ENCODE measurements at places on chromosomes 1 and 21.
A peak's percentile ranks its signal among the peaks of the same experiment; 100 is the strongest.

DNA sequence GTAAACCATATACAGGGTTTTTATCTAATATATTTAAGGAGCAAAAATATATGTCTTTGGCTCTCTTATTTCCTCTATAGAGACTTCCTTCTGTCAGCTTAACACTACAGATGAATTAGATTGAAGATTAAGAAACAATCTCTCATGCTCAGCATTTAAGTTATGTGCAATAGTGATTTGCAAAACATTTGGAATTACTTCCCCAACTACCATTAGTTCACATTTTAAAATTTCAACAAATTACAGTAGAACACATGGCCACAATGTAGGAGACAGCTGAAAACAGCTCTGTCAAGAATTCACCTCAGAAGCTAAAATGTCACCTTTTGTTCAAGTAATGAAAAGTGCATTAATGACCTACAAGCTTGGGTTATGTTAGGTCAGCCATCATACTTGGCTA, 177.9 kb downstream of the EIF4G3 start:
- no peak for DNase-seq

- peak; percentile 13 for DNase-seq
These were observed 133.7 kb downstream of the RUNX1 start for GRCh38 chr21:34915364-34915841.

GRCh38 chr1:97730271-97730670, 190.6 kb downstream of the DPYD start:
- DNase-seq: no peak

DNA sequence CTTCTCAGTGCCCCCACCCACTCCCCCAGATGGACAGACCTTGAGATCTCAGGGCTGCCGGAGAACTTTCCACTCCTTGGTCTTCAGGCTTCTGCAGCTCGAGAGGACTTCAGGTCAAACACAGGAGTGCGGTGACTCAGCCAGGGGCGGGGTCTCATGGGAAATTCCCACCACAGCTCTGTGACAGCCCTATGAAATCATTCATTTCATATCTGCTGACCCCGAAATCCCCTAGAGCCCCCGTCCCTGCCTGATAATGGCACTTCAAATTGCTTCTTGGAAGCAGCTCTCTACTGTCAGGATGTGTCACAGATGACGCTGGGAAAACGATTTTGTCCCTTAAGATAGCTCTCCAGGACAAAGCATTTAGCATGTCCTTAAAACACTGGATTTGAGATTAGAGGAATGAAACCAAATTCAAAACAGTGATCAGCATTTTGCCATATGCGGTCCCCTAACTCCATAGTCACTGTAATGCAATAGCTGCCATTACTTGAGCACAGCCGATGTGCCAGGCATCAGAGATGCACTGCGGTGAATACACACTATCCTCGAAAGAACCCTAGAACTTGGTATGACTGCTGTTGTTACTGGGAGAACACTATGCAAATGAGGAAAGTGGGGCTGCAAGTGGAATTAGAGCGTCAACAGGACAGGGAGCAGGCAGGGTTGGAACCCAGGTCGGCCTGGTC, at the start of gene TNFRSF9:
Gene TNFRSF9, minus strand, starts transcription at position 95 of the 692 bp plus-strand sequence. CDS start 845 bp downstream, outside the sequence.
- peak; percentile 27 for DNase-seq

GRCh38 chr1:156884560-156885184, 8.8 kb upstream of the PEAR1 start:
- no peak for DNase-seq

GRCh38 chr1:66270119-66270812, 263.7 kb upstream of the SGIP1 start:
- no peak for DNase-seq

GRCh38 chr21:41725421-41726031, 41.3 kb downstream of the RIPK4 start:
- DNase-seq: no peak

DNA sequence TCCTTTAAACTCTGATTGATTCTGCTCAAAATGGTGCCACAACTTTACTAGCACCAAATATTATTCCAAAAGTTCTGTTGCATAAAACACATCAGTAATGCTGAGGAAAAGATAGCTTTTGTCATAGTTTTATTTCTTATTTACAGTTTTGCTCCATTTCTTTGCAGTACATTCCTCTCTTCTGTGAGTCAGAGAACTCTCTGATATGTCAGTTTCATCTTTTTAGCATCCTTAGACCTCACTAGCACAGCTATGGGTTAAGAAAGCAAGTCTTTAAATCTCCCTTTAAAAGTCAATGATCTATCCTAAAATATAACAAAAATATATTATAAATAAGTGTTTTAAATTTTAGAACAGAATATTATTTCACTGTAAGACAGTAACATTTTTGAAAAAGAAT, 356.6 kb upstream of the SNX7 start:
- DNase-seq: no peak

DNA sequence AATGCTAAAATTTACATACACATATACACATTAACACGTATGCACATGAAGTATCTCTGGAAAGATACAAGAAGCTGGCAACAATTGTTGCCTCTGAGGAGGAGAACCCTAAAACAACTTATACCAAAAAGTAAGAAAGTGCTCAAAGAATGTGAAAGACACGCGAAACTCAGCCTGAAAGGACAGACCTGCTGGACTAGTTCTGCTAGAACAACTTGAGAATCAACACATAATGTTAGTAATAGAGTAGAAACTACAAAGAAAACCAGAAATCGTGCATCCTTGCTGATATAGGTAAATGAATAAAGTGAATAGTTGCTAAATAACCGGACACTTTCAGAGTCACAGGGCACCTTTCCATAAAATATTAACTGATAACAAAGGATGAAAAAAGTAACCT, 242.5 kb downstream of the RERE start:
- DNase-seq: no peak

- DNase-seq: no peak
These were observed 94.3 kb downstream of the RNF220 start for GRCh38 chr1:44499306-44499705.

DNA sequence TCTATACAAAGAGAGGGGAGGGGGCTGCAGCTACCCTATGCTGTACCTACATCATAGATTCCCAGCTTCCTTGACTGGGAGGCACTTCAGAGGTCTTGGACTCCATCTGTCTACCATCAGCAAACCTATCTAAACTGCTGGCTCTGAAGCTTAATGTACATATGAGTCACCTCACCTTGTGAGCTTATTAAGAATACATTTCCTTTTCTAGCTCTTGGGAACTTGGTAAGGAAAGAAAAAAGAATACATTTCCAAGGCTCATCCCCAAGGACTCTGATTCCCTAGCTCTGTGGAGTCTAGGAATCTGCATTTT, 50.0 kb upstream of the PRELP start:
- peak; percentile 28 for DNase-seq

- DNase-seq: no peak
These were observed 7.2 kb downstream of the FPGT start for GRCh38 chr1:74205266-74205665.

- DNase-seq: no peak
These were observed 9.0 kb upstream of the RHBG start for GRCh38 chr1:156359973-156360372.

DNA sequence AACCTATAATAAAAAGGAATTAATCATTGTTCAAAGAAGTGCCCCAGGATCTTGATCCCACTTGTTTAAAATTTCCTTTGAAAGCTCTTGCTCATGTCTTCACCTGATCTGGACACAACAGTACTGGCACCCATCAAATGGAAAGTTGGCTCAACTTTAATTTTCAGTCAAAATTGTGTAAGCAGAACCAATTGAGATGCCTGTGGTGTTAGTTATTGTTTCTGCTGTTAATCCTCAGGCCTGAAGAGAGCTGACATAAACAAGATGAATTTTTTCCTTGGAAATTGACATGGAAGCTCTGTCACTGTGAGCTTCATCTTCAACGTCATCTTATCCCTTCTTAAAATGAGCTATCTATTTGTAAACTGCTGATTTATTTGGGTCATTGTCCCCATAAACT, 88.3 kb upstream of the TNFSF4 start:
- DNase-seq: no peak

GRCh38 chr1:160519642-160520435, 3.2 kb downstream of the SLAMF6 start:
- no peak for DNase-seq

- DNase-seq: no peak
These were observed 213.9 kb upstream of the USP25 start for GRCh38 chr21:15515908-15516307.

GRCh38 chr1:183248989-183249691, 63.1 kb downstream of the LAMC2 start:
- no peak for DNase-seq

- DNase-seq: no peak
These were observed 45.3 kb downstream of the EIF2D start for GRCh38 chr1:206566999-206567398.

DNA sequence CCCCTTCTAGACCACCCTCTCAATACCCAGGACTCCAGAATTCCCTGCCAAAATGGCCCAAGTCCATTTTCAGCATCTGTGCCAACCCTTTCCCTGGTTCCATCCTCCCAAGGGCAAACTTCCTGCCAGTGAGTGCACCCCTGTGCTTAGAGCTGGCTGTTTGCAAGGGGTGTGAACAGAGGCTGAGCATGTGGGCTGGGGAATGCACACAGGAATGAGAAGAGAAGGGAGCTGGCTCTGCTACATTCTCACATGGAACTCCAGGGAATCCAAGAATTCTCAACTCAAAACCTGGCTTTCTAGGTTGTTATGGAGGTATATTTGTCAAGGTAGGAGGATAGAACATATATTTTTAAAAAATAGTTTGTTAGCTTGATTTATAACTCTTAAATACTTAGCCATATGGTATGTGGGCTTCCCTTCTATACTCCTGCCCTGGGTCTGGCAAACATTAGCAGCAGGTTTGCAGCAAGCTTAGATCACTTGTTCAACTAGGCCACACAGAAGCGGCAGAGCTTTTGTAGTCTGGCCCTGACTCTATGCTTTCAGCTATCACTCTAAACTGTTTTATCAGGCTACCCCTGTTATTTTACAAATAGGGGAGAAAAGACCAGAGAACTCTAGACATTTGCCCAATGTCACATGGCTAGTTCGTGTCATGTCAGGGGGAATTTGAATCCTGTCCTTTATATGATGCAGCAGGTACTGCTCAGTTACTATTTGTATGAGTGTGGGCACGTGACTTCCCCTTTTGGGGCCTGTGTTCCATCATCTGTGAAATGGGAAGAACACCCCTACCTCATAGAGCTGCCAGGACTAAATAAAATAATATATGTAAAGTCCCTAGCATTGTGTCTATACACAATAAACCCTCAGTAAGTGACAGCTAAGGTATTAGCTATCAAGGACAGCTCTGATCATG, 8.1 kb upstream of the STMN1 start:
- no peak for DNase-seq

GRCh38 chr1:16128338-16128741, 27.5 kb downstream of the EPHA2 start:
- DNase-seq: no peak

GRCh38 chr1:3548156-3548893, 63.0 kb downstream of the MEGF6 start:
- peak; percentile 88 for DNase-seq

DNA sequence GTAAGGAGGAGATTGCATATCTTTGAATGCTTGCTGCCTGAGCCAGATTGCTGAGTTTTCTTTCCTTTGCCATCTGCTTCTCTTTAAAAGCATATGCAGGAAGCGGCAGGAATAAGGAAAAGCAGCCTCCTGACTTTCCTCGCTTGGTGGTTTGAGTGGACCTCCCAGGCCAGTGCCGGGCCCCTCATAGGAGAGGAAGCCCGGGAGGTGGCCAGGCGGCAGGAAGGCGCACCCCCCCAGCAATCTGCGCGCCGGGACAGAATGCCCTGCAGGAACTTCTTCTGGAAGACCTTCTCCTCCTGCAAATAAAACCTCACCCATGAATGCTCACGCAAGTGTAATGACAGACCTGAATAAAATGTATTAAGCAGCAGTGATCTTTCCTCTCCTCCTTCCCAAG, 1.5 kb downstream of the CORT start:
- peak; percentile 49 for DNase-seq

GRCh38 chr1:60213253-60213652, 139.7 kb upstream of the C1orf87 start:
- DNase-seq: no peak

GRCh38 chr1:87061742-87062156, 147.3 kb downstream of the HS2ST1 start:
- DNase-seq: no peak

DNA sequence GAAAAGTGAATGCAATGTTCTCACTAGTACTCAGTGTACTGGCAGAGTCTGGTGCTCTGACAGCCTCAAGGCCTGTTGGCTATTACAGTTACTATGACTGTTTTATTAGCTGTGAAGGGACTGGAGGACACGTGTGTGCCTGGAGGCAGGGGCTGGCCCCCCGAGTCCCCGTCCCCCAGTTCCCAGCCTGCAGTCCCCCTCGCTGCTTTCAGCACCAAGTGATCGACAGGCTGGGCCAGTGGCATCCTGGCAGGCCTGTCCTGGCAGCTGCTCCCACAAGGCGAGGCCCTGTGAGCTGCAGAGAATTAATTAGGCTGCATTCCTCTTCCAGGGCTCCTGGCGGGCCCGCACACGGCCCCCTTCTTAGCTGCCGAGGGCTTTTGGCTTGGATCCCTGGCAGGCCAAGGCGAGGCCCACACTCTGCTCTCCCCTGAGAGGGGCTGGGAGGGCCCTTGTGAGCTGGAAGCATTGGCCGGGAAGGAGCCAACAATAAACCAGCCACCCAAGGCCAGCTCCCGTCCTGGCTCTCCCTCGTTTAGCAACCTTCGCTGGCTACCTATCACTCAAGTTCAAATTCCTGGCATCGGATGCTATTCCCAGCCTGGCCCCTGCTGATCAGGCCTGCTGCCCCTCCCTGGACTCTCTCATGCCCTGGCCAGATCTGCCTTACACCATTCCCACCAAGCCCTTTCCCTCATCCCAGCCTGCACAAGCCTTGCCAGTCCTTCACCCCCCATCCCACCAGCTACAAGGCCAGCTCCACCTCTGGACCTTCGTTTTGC, 9.8 kb downstream of the EDN2 start:
- DNase-seq: no peak

DNA sequence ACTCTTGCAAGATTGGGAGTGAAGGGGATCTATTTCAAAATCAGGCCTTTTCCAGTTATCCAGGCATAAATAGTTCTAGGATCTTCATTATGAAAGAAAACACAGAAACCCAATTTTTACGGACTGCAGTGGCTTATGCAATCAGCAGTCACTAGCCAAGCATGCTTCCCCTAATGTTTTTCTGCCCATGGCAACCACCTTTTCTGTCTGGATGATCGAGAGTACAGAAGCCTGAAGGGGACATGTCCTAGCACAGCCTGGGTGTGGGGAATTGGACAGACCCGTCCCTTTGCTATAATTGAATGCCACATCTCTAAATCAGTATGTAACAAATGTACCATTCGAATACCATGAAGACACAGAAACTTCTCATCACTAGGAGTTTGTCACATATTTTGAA, 29.8 kb upstream of the NCAM2 start:
- DNase-seq: no peak

GRCh38 chr1:219463636-219464035, 149.3 kb downstream of the ZC3H11B start:
- DNase-seq: no peak

All from hepatic stellate cell (primary cell).